ENCODE measurements at places on chromosomes 4 and X.

- no peak for DNase-seq
Observed at GRCh38 chr4:139886798-139887197, 221.2 kb downstream of the MGST2 start.

DNA sequence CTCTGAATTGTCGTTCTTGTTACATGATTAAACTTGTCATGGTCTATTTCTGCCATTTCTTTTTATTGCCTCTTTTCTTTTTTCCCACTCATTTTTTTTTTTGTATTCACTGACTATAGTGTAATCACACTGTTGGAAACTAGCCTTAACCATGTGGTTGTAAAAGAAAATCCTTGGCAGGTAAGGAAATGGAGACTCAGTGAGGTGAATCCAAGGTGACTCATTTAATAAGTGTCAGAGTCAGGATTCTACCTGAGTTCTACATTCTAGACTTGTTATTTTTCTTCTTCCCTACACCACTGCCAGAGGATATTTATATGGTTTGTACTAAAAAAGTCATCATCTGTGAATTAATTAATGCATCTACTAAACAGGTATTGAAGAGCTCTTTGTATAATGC lies 152.2 kb downstream of the CBLL2 start:
- no peak for DNase-seq

DNA sequence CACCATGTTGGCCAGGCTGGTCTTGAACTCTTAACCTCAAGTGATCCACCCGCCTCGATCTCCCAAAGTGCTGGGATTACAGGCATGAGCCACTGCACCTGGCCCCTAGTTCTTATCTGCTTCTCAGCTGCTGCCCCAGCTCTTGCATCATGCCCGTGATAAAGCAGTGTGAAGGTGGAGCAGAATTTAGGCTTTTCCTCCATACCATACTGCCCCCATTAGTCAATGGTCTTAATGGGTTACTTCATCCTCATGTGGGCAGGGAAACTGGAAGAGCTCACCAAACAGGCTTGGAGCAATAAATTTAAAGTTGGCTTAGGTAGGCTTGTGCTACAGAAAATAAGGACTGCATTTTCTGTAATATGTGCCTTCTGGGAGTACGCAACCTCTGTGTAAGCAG lies 636.9 kb upstream of the BOD1L1 start:
- no peak for DNase-seq

DNA sequence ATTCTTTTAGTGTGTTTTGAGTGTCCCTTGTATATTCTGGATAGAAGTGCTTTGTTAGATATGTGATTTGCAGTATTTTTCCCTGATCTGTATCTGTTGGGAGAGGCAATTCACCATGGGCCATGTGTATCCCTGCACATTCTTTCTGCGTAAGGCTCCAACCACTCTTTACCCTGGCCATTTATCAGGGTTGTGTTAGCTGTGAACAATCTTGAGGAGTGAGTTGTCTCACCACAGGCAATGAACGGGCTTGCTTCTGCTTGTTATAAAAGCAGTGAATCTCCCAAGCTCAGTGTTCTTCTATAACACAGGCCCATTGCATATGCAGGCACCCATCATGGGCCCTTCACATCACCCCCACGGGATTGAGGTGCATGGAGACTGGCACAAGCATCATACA lies 18.9 kb upstream of the SMIM10 start:
- DNase-seq = no peak

- DNase-seq = no peak
Observed at GRCh38 chr4:7705062-7705461, 234.6 kb downstream of the AFAP1 start.

GRCh38 chr4:140326395-140326993 lies 47.0 kb upstream of the SCOC start:
- DNase-seq = peak; percentile 18

- no peak for DNase-seq
Observed at GRCh38 chrX:99603091-99603814, 806.8 kb downstream of the PCDH19 start.

DNA sequence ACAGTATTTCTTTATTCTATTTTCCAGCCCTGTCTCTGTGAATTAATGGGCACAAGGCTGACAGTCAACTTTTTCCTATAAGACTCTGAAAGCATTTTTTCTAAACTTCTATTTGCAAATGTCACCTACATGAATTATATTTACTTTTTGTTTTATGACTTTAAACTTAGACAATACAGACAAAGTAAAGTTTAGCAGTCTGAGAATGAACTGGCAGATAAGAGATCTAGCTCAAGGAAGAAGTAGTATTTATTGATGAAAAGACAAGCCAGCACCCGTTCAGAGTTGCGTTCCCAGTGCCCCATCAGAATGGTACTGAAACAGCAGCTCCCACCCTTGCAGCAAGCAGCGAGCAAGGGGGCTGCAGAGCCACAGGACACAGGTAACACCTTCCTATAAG lies 148.5 kb downstream of the FAM13A start:
- no peak for DNase-seq

DNA sequence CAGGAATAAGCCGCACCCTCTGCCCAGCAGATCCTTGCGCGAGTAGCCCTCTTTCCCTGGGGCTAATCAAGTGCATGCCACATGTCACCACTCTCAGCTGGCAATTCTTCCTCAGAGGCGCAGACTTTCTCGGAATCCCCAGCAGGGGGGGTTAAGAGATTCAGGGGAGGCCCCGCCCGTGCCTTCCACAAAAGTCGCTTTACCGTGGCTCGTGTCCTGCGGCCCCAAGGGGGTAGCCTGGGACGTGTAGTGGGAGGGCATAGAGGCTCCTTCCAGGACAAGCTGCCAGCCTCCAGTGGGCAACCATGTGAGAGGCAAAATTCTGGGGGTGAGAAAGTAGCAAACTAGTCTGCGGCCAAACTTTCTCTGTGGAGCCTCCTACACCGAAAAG lies 652 bp downstream of the SRPX start:
- DNase-seq = no peak

- DNase-seq = no peak
Observed at GRCh38 chr4:184384810-184385557, 89.4 kb downstream of the IRF2 start.

DNA sequence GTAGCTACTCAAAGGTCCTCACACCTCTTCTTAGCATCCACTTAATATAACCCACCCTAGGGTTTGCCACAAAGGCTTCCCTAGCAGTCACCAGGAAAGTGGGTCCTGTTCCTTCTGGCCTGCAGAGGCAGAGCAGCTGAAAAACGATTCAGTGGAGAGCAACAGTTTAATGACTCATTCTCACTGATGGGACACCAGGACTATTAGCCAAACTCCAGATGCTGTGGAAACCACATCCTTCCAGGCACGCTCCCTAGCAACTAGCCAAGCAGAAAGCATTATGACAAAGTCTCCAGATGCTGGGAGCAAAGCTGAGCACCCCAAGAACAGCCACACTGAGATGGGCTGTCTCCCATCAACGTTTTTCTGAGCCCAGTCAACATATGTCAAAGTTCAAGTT lies 30.3 kb upstream of the UTP14A start:
- DNase-seq = no peak

DNA sequence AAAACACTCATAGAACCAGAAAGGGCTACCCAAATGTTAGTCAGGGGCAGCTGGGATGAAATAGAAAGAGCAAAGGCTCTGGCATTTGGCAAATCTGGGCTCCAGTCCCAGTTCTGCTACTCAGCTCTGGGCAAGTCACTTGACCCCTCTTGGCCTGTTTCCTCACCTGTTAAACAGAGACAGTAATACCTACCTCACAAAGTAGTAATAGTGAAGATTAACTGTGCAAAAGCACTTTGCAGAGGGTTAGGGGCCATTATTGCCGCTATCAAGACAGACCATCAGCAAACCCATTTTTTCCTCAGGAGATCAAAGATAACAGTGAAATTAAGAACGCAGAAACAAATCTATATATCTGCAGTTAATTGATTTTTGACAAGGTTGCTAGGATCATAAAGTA lies 20.6 kb downstream of the ZBTB33 start:
- DNase-seq = no peak

GRCh38 chr4:124803641-124804040 lies 91.1 kb upstream of the ANKRD50 start:
- DNase-seq = no peak

- no peak for DNase-seq
Observed at GRCh38 chrX:65871671-65872311, 168.1 kb downstream of the VSIG4 start.

DNA sequence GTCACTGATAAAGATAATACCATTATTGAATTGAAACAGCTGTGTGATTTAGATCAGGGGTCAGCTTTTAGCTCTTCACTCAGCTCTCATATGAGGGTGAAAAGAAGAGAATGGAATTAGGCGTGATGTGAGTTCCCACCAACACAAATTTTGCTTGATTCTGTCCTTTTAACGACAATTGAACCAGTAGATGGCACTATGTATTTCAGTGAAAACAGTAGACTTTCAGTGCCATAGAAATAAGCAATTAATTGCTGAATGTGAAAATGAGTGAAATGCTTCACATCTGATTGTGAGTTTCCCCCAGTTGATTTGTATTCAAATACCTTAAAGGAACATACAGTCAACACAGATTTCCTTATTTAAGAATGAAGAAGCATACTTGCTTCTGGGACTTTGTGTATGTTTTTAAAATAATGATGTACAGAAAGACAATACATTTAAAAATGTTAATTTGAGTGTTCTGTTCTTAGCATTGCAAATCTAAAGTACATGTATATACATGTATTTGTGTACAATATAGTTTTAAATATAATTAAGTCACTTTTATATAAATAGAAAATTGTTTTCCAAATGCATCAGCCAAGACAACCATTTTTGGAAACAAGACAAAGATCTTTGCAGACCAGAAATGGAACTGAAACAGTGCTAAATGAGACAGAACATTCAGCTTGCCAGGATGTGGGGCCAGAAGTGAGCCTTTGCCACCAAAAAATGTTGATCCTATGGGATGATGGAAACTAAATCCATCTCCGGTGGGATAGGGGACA lies 178.8 kb downstream of the SNCA start:
- DNase-seq = no peak

DNA sequence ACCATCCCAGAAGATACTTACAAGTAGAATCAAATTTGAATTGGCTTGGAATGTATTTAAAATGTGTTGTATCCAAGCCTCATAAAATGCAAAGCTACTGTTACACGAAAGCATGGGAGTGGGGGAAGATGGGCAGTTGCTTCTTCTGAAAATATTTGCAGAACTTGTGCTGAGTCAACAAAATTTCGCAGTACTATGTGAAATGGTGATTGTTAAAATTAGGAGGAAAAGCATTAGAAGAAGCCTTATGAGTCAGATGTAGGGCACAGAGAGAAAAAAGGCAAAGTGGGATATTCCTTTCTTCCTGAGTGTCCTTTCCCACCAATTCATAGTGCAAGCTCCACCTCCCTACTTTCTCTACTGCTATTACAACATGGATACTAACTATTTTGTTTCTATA lies 332.7 kb downstream of the PRDM5 start:
- DNase-seq = no peak
